ENCODE measurements at places on chromosomes 12 and 14.

GRCh38 chr12:54622463-54623183 is 12.1 kb downstream of the LACRT start:
- DNase-seq: no peak

DNA sequence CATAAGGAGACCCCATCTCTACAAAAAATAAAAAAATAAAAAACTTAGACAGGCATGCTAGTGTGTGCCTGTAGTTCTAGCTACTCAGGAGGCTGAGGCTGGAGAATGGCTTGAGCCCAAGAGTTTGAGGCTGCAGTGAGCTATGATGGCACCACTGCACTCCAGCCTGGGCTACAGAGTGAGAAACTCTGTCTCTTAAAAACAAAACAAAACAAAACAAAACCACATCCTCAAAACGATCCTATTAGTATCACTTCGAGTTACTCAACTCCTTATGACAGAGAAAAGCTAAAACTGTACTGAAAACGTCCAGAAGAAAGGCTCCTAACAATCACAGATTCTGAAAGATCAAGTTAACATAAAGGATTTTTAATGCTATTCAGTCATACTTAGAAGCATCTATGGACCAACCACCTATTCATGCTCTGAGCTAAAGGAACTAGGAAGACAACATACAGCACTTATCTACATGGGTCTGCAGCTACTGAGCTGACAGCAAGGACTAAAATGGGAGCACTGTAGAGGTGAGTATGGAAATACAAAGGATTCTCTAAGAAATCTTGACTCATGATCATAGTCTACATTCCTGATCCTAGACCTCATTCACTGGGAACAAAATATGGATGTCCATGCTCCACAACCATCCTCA is 75.3 kb upstream of the DUSP6 start:
- peak; percentile 10 for DNase-seq

- no peak for DNase-seq
Measured at GRCh38 chr12:85325442-85325841, 45.4 kb downstream of the ALX1 start.

GRCh38 chr12:127393896-127394295 is 873.1 kb upstream of the TMEM132C start:
- peak; percentile 85 for DNase-seq

GRCh38 chr12:19712041-19712440 is 272.7 kb downstream of the AEBP2 start:
- peak; percentile 82 for DNase-seq

DNA sequence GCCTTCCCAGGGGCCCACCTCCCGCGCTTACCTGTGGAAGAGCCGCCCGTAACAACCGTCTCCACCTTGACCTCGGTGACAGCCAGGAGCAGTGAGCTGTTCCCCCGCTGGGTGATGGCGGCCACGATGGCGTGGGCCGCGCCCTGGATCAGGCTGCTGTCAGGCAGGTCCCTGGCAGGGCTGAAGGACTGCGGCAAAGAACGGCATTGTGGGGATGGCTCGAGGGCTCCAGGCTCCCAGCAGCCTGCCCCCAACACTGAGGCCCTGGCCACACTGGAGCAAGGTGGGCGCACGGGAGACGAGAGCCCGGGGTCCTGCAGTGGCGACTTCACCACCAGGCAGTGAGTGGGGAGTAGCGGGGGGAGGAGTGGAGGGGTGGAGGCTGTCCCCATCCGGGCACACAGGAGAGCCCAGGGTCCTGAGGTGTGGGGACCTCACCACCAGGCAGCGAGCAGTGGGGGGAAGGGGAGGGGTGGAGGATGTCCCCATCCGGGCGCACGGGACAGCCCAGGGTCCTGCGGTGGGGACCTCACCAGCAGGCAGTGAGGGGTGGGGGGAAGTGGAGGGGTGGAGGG is 25.0 kb downstream of the JAG2 start:
- DNase-seq: no peak

GRCh38 chr14:68544081-68544892 is 248.6 kb downstream of the ZFP36L1 start:
- DNase-seq: peak; percentile 97

DNA sequence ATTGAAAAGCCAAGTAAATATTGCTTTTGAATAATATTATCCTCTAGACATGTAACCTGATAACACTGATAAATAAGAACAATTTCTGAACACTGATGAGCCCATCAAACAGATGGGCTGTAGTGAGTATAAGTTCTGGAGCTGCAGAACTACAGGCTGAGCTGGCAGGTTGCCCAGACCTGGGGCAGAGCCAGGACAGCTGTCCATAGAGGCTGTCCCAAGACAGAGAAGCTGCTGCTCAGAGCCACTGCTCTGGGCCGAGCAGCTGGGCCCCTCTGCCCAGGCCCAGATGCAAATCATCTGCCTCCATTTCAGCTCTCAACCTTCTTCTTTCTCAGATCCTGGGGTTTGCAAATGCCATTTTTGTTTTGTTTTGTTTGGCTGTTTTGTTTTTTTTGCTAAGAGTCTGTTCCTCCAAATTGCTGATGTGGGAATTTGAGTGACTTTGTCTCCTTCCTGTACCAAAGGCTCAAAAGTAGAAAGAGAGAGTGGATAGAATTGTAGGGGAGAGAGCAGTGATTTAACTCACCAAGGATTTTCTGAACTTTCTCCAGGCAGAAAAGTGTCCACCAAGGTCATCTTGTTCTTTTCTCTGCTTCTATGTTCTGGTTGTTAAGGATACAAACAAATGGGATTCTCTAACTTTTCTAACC is 4.0 kb upstream of the TESPA1 start:
- peak; percentile 16 for DNase-seq

DNA sequence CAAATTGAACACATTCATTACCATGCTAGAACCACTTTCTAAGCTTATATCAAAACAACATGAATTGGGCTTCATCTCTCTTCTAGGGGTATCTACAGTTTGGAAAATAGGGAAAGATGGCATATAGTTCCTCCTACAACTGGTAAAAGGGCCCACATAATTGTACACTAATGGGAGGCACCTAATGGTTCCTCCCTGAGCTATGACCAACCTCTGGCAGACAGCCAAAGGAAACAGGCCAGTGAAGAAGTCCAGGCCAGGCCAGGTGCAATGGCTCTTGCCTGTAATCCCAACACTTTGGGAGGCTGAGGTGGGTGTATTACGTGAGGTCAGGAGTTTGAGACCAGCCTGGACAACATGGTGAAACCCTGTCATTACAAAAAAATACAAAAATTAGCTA is 23.2 kb upstream of the APOF start:
- no peak for DNase-seq

- DNase-seq: peak; percentile 81
Measured at GRCh38 chr12:74449872-74450271, 87.8 kb upstream of the ATXN7L3B start.

GRCh38 chr14:32443890-32444661 is 115.0 kb downstream of the AKAP6 start:
- no peak for DNase-seq

DNA sequence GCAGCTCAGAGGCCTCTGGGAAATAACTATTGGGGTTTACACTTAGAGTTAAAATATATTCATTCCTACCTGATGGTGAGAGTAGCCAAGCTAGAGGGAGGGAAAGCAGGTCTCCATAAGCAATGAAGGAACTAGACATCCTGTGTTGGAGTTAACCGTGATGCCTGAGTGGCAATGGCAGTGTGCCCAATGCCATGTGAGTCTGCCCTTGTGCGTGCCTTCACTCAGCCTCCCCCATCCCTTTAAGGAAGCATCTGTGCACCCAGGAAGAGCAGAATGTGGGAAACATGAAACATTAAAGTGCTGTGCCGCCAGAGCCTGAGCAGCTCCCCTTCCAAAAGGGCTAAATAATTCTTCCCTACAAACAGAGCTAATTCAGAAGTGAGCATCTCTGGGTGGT is 76.3 kb downstream of the COX16 start:
- DNase-seq: no peak

- no peak for DNase-seq
Measured at GRCh38 chr12:29546000-29546399, 48.5 kb upstream of the OVCH1 start.

- DNase-seq: no peak
Measured at GRCh38 chr14:38044710-38045109, 163.0 kb upstream of the SSTR1 start.

- no peak for DNase-seq
Measured at GRCh38 chr14:53128303-53129028, 24.7 kb downstream of the DDHD1 start.

GRCh38 chr12:111570084-111570961 is 28.8 kb downstream of the ATXN2 start:
- DNase-seq: peak; percentile 93

- no peak for DNase-seq
Measured at GRCh38 chr12:92025462-92026207, 120.0 kb downstream of the BTG1 start.

- DNase-seq: peak; percentile 45
Measured at GRCh38 chr14:29810682-29811081, 117.0 kb downstream of the PRKD1 start.

GRCh38 chr14:25371068-25371467 is 321.1 kb upstream of the STXBP6 start:
- no peak for DNase-seq

GRCh38 chr14:53055003-53055402 is 98.1 kb downstream of the DDHD1 start:
- peak; percentile 65 for DNase-seq

DNA sequence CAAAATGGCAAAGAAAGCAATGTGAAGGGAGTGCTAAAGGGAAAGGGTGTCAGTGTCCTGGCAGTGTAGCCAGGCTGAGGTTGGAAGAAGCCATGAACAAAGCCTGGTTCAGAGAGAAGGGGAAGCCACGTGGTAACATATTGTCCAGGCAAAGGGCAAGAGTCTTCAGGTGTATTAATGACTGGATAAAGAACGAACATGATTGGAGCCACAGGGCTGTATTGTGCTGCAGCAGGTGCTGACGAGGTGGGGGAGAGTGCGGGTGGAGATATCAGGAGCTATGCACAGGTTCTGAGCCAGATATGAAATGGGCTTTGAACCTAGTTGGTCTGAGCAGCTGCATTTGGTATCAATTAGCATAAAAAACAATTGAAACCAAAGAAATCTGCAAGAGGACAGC is 18.6 kb upstream of the EMP1 start:
- no peak for DNase-seq

- DNase-seq: no peak
Measured at GRCh38 chr12:88623777-88624548, 43.7 kb upstream of the KITLG start.

- DNase-seq: no peak
Measured at GRCh38 chr14:101234999-101235334, 326.3 kb upstream of the DIO3 start.

DNA sequence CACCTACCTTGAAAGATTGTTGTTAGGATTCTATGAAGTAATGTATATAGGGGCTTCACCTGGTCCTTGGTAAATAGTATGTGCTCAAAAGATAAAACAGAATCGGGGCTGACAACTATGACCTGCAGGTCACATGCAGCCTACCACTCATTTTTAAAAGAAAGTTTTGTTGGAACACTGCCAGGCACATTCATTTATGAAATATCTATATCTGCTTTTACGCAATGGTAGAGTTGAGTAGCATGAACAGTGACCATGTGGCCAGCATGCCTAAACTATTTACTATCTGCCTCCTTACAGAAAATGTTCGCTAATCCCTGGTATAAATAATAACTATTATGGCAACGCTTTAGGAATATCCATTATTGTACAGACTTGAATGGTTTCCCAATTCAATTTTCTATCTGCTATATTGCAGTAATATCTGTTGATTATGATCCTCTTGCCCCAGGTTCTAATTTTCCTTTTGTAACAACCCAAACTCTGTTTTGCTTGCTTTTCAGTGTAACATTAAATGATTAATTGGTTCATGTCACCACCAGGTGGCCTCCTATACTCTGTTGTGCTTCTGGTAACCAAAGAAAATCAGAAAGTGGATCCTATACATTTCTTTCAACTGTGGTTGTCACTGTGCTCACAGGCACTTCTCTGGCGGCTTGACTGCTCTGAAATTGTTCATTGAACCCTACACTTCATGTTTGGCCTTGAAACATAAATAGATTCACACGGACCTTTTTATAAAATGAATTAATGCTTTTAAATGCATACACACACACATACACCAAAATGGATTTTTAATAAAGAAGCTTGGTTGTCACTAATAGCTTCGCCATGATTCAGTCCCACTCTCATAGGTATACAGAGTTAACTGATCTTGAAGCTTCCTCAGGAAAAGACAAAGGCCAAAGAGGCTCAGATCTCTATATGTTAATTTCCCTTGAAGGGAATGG is 227.7 kb upstream of the NPAS3 start:
- peak; percentile 48 for DNase-seq

- peak; percentile 62 for DNase-seq
Measured at GRCh38 chr14:77026930-77027537, 1.5 kb downstream of the IRF2BPL start.

DNA sequence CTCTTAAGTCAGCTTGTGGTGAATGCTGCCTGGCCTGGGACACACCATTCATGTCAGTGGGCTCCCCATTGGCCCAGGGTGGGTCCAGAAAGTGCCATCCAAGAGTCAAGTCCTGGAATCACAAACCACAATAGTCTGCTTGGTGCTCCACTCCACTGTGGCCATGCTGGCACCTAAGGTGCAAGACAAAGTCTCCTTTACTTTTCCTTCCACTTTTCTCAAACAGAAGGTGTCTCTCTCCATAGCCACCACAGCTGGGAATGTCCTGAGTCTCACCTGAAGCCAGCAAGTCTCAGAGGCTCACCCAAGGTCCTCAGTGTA is 9.0 kb downstream of the RDH16 start:
- DNase-seq: no peak

DNA sequence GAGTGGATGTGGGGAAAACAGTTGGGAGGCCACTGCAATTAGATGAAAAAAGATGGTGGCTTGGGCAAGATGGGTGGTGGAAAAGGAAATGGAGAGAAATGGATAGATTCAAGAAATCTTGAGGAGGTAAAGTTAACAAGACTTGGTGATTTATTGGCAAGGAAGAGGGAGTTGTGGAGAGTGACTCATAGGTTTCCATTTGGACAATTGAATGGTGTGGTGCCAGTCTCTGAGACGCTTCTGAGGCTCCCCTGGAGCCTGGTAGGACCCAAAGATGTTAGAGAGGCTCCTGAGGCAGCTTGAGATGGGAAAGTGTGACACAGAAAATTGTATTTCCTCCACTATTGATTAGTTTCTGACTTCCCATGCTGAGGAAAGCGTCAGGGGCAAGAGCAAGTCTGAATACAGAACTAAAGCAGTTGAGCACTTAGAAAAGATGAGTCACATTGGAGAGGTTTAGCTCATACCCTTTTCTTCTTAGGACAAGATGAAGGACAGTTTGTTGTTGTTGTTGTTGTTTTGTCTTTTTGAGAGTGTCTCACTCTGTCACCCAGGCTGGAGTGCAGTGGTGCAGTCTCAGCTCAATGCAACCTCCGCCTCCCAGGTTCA is 4.5 kb downstream of the PRPF40B start:
- DNase-seq: peak; percentile 63

GRCh38 chr14:72164420-72165228 is 232.4 kb downstream of the RGS6 start:
- DNase-seq: no peak

DNA sequence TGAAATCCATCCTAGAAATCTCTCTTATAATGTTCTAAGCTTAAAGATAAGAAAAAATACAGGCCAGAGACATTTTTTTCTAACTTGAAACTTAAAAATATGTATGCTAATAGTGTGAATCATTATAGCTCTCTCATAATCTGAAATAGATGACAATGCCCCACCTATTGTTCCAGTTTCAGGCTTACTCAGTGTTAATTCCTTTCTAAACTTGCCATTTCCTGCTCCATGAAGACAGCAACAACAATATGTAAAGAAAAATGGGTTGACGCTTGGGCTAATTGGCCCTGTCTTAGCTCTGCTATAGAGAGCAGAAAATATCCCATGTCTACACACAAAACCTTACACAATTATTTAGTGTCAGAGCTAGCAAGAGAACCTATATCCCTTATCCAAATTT is 37.1 kb downstream of the LMO3 start:
- no peak for DNase-seq
